ENCODE measurements at places on chromosomes 5 and 9.

DNA sequence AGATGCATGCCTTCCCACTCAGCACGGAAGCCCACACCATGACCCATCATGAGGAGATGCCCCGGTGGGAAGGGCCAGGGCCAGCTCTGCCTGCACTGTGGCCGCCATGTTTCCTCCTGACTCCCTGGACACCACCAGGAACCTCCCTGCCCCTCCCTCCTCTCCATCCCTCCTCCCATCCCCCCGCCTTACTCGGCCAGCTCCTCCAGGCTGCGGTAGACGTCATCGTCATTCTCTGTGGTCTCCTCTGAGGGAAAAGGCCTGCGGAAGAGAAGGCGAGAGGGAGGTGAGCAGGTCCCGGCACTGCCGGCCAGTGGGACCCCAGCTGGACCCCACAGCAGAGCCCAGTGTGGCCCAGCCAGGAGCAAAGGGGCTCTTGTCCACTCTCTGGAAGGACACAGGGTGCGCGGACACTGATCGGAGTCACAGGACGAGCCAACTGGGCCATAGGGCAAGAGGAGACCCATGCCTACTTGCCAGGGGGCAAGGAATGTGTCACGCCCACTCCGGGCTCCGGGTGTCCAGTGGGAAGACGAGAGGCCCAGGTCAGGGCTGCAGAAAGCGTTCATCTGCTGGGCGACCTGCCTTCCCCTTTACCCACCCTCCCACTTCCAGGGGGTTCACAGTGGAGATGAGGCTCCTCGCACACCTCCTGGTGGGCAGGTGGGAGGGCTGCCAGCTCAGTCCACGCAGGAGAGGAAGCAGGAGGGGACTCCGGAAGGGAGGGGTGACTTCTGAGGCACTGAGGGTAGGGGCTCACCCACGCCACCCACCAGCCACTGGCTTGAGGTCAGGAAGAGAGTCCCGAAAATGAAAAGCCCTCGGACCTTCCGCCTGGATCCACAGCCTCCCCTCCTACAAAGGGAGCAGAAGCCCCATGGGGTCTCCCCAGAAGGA lies 96.2 kb upstream of the SARDH start:
- no peak for DNase-seq
- H3K4me3 ChIP-seq: no peak overlapping the region
- no peaks in the 10 kb centered on the region for H3K27me3 ChIP-seq
- no peaks in the 10 kb centered on the region for H3K4me1 ChIP-seq
- H3K27ac ChIP-seq: no peak overlapping the region

DNA sequence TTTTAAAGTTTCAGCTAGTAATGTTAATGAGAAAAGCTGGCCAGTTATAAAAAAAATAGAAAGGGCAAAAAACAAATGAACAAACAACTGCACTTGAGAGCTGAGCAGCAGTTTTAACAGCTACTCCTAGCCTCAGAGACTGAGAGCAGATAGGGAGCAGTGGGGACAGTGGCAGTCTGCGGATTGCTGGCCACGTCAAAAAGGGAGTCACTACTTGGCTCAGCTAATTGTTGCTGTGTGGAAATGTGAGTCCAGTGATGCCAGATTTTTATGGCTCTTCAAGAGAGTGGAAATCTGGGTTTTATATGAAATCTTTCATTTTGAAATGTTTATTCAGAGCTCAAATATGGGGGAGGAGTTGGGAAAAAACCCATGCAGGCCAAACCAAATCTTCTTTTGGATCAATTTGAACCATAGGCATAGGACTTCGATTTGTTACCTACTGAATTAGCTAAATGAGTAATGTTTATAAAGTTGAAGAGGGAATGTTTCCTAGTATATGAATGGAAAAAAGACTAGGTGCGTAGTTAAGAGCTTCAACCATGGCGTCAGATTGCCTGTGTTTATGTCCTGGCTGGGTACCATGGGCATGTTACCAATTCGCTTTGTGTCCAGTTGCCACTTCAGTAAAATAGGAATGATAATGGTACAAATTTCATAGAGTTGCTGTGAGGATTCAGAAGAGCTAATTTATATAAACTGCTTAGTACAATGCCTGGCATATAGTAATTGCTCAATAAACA lies 102.1 kb downstream of the PAM start:
- H3K27me3 ChIP-seq: no peaks in the 10 kb centered on the region
- H3K27ac ChIP-seq: peak overlapping the region; percentile 94
- peak overlapping the region; percentile 44 for H3K4me3 ChIP-seq
- peak; percentile 91 for DNase-seq

DNA sequence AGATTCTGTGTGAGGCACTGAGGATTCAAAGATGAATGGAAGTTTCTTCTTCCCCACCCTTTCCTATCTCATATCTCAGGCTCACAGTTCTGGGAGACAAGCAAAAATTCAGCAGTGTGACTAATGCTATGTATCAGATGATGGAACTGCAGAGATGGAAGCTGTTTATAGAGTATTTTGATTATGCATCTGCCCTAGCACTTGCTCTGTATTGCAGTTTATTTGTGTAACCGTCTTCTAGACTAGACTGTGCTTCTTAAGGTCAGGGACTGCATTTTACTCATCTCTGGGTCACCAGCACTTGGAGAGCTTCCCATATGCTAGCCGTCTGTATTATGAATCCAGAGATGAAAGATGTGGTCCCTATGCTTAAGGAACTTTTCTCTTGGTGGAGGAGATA lies 12.6 kb downstream of the CAVIN4 start:
- DNase-seq: peak; percentile 83
- peak overlapping the region; percentile 55 for H3K27ac ChIP-seq
- no peaks in the 10 kb centered on the region for H3K36me3 ChIP-seq
- H3K4me3 ChIP-seq: no peak overlapping the region

GRCh38 chr5:4639946-4640345 lies 500.2 kb upstream of the ADAMTS16 start:
- no peak overlapping the region for H3K4me3 ChIP-seq
- H3K27me3 ChIP-seq: no peaks in the 10 kb centered on the region
- no peak overlapping the region for H3K27ac ChIP-seq
- no peak for DNase-seq

DNA sequence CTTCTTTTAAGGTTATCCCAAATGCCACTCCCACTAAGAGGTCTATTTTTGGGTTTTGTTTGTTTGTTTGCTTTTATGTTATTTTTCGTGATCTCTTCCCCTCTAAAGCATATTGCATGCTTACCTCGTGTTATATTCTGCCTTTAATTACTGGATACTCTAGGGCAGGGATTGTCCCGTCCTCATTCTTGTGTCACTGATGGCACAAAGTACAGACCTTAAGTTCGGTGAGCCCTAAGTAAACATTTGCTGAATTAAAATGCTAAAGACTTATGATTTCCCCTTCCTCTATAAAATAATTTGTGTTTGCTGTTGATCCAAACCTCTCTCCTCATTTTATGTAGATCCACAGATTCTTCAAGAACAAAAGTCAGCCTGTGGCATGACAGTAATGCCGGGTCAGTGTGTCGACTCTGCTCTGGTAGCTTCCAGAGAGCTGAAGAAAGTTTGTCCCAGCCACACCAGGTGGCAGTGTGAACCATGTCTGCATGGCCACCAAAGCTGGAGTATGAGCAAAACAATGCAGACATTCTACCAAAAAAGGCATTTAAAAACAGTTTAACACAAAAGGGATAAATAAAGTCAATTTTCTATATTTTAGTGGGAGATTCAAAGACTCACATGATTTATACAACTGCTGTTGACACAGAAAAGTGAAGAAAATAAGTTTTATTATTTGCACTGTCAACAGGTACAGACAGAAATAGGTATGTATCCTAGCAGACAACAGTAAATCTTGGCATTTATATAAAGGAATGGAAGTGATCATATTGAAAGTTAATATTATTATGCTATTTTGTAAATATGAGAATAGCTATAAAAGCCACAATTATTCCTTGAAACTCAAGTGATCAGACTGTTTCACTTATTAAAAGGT lies 17.9 kb upstream of the POC5 start:
- no peaks in the 10 kb centered on the region for H3K4me1 ChIP-seq
- no peaks in the 10 kb centered on the region for H3K27me3 ChIP-seq
- H3K36me3 ChIP-seq: no peaks in the 10 kb centered on the region
- peak; percentile 43 for DNase-seq
- no peak overlapping the region for H3K27ac ChIP-seq
- no peak overlapping the region for H3K4me3 ChIP-seq

Measured in GM23248 (cell line).